ENCODE measurements at places on chromosomes 2 and 18.

GRCh38 chr18:80183273-80184050 lies 63.9 kb downstream of the PARD6G start:
- DNase-seq: no peak

GRCh38 chr2:142954493-142954892 lies 77.0 kb downstream of the KYNU start:
- no peak for DNase-seq

DNA sequence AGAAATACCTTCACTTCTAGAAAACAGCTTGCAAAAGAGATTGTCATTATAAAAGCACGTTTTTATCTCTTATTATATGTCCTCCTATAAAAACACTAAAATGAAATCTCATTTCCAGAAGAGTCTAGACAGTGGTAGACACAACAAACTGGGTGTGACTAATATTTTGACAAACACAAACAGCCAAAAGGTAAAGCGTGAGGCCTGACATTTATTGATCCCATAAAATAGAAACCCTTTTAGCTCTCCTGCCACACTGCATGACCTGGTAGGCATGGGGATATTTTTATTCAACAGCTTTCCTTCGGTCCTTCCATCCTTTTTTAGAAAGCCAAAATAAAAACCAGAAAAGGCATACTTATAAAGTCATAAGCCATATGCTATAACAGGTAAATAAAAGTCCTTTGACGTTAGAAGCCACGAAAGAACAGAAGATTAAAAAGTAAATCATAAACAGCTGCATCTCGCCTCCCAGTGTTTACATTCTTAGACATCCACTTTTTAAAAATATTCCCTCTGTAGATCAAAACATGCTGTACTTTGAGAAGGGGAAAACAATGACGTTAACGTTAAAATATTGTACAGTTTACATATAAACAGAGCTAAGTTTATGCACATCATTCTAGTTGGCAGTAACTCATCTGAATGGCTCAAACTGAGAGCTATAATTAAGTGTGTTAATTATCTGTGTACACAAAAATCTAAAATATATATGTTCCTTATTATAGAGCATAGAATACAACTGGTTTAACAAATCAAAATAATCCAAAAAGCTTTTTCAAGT lies 44.6 kb downstream of the IRS1 start:
- DNase-seq: no peak

DNA sequence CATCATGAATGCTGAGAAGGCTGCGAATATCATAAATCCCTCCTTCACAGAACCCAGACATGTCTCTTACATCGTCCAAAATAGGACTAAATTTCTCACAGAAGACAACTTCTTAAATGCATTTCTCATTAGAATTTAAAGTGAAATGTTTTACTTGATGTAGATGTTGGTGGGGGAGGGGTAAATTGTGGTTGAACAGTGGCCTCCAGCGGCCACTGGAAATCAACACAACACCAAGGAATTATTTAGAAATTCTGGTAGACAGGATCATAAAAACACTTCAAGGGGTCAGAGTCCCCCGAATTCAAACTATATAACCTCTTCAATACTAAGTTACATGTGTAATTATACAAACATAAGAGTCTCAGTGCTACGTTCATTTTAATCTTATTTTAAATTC lies 135.9 kb downstream of the ABCA12 start:
- peak; percentile 66 for DNase-seq

DNA sequence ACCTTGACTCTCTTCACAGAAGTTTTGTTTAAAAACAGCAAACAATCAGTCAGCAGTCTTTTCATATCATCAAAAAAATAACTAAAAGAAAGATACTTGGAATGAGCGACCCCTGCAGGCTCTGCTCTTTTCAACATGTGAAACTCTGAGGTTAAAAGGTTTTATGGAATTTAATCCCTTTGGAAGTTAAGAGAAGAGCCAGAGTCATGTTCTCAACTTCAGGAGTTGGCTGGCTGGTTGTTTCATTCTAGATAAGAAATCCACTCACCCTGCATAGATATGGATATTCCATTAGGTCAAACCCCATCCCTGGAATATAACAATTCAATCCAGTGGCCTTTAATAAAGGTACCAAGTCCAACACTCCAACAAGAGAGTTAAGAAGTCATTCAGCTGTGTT lies 115.6 kb upstream of the RMDN2 start:
- DNase-seq: peak; percentile 74

- no peak for DNase-seq
Observed at GRCh38 chr2:65456064-65456463, 23.7 kb upstream of the SPRED2 start.

GRCh38 chr18:6920099-6920955 lies 190.8 kb downstream of the ARHGAP28 start:
- peak; percentile 94 for DNase-seq

DNA sequence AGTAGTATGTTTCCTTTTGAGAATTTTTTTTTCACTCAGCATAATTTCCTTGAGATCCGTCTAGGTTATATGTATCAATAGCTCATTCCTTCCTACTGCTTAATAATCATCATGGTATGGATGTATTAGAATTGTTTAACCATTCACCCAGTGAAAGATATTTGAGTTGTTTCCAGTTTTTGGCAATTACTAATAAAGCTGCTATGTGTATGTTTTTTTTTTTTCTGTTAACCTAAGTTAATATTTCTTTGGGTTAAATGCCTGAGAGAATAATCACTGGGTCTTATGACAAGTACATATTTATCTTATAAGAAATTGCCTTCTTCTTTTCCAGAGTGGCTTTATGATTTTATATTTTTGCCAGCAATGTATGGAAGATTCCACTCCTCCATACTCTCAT lies 96.4 kb upstream of the ST6GAL2 start:
- DNase-seq: no peak

DNA sequence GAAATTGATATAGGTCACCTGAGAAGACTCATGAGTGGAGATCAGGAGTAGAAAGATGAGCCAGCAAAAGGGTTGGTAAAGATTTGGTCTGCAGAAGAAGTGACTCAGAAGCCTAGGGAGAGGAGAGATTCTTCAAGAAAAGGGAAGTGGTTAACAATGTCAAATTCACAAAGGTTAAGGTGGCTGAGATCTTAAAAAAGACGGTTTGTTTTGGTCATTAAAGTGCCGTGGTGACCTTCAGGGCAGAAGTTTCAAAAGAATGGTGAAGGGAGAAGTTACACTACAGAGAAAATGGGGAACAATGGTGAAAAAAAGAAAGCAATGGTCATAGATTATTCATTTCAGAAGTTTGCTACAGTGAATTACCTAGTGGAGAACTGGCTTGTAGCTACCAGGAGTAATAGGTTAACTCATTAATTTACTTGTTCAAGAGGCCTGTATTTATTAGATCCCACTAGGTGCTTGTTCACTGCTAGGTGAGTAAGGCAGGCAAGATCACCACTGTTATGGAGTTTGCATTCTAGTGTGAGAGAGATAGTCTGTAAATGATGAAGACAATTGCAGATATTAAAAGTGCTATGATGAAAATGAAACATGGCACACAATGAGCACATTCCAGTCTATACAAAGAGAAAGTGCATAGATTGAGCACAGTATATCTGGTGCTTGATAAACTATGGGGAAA lies 43.0 kb downstream of the FBXO48 start:
- DNase-seq: no peak

DNA sequence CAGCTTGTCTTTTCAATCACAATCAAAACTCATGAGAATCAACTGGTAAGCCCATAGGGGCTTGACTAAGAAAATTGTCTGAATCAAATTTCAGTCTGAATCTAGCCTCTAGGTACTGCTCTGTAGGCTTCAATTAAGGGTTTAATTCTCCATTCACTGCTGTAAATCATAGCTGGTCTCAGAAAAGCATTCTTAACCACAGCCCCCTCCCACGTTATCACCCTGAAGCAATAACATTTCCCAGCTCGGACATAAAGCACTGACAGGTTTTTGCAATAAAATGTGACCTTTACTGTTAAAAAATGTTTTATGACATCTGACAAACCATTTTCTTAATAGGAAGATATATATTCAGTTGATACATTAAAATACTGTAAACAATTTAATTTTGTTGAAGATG lies 55.0 kb downstream of the LRP1B start:
- DNase-seq: no peak

GRCh38 chr18:8537400-8537799 lies 71.8 kb upstream of the RAB12 start:
- DNase-seq: no peak

- DNase-seq: no peak
Observed at GRCh38 chr2:178630581-178630980, 150.3 kb downstream of the PLEKHA3 start.

DNA sequence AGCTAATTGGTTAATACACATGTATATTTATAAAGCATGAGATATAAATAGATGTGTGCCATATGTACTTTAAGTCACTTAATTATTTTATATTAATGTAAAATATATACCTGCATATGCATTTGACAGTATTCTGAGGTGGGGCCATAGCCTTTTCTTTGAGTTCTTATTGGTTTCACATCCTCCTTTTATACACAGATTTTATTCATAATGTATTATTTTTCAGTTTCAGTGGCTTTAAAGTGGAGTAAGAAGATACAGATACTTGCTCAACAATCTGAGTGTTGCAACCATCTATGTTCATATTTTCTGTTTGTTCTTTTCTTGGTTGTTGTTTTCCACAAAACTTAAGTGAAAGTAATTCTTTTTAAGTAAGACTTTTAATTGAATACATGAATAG lies 436.5 kb downstream of the RND3 start:
- DNase-seq: no peak

DNA sequence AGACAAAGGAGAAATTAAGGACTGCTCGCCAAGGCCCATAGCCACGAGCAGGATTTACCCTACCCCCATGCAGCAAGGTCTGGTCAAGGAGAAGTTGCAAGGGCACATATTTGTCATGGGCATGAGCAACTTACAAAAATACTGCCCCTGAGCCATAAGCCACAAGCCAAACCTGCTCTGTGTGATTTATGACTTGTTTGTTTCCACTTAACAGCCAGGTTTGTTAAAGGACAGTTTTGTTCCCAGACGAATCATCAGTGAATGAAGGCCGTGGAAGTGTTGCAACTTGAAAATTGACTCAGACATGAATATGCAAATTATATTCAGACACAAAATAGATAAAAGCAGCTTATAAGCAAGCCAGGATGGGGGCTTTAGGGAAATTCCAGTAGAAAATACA lies 31.3 kb upstream of the EVA1A start:
- peak; percentile 70 for DNase-seq

DNA sequence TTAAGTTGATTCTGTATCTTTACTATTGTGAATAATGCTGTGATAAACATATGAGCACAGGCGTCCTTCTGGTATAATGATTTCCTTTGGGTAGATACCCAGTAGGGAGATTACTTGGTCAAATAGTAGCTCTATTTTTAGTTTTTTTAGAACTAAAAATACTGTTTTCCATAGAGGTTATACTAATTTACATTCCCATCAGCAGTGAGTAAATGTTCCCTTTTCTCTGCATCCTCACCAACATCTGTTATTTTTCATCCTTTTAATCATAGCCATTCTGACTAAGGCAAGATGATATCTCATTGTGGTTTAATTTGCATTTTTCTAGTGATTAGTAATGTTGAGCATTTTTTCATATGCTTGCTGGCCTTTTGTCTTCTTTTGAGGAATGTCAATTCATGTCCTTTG lies 35.1 kb downstream of the PMS1 start:
- DNase-seq: no peak

GRCh38 chr2:2913601-2914120 lies 464.0 kb downstream of the EIPR1 start:
- DNase-seq: no peak

GRCh38 chr2:184743096-184743495 lies 144.8 kb downstream of the ZNF804A start:
- DNase-seq: no peak

- DNase-seq: no peak
Observed at GRCh38 chr2:73133566-73134197, 20.9 kb upstream of the RAB11FIP5 start.

DNA sequence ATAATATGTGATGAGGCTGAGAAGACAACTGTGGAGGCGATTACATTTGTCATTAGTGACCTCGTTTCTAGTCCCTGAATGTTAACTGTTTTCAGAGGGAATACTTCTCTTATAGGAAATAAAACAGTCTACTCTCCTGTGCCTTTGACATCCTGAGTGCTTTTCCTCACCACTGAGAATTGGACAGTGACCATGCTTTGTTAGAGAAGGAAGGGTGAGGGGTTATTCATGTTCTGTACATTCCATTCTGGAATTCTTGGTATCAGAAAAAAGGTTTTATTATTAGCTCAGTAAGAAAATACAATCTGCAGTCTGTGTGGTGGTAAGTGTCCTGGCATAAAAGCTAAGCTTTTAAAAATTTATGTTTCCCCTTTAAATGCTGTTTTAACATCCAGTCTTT lies 58.8 kb downstream of the PARD3B start:
- DNase-seq: no peak

GRCh38 chr2:28420722-28421121 lies 28.1 kb downstream of the FOSL2 start:
- DNase-seq: no peak

DNA sequence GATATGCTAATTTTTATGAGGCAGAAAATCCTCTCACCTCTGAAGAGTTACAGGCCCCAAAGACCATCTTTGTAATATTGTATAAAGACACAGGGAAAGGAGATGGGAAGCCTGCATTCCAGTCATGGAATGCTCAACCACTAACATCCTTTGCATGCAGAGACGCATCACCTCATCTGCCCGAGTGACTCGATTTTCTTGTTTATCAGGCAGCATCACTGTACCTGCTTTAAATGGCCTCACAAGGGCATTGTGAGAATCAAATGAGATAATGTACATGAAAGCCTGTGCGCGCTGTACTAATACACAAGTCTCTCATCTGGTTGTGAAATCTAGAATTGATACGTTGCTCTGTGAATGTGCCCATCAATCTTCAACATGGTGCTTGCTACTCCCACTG lies 10.2 kb upstream of the TMEM247 start:
- DNase-seq: no peak

DNA sequence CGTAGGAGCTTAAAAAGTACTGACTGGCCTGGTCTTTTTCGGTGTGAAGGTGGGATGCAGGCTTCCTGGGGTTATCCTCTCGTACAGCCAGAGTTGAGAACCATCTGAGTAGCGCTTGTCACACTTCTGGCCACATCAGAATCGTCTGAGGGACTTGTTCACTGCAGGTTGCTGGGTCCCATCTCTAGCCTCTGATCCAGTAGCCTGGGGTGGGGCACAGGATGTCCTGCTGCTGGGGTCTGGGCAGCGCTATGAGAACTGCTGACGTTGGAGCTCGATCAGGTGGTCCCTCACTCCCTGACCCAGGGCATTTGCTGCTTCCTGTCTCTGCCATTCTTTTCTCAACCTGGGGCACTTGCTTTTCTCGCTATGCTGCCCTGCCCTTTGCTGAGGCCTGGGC lies 7.1 kb upstream of the IL1R2 start:
- DNase-seq: no peak

All from DMS53 (cell line).